ENCODE measurements at places on chromosomes 2 and 18. TPM values are rescaled to one million over a fixed set of nuclear protein-coding genes. Genes with fewer than 3 reads are reported as not detected.
A peak's percentile ranks its signal among the peaks of the same experiment; 100 is the strongest.

DNA sequence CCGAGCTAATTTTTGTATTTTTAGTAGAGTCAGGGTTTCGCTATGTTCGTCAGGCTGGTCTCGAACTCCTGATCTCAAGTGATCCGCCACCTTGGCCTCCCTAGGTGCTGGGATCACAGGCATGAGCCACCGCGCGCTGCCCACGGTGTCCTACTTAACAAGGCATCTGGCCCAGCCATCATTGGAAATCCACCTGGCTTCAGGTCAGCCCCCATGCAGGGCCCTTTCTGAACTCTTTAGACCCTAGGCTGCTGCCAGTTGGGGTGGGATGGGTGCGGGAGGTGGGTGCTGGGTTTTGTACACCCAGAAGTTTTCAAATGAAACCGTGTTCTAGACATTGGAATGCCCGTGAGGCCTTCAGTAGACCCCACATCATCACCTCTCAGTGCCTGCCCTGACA, 26.6 kb upstream of the NT5DC4 start:
- H3K4me3 ChIP-seq: no peak overlapping the region
- H3K36me3 ChIP-seq: no peaks in the 10 kb centered on the region
- peaks cover 24% of the 10 kb centered on the region for H3K27me3 ChIP-seq
- DNase-seq: no peak

Gene IL1F10
- total RNA-seq: not detected

DNA sequence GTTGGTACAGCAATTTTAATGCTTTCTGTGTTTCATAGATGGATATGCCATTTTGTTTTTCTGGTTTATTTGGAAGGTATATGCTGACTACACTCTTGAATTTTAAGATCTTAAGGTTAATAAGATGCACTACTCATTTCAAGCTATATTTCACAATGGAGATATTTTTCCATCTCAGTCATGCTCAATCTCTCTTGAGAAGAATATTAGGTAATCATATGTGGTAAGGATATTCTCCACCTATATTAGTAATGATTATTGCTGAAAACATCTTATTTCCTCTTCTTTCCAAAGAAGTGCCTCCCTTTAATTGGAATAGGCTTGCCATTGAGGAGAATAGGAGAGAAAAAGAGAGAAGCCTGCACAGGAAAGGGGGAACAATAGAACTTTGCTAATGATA, 40.1 kb downstream of the EPB41L3 start:
- no peak overlapping the region for H3K27ac ChIP-seq
- no peaks in the 10 kb centered on the region for H3K27me3 ChIP-seq
- H3K4me3 ChIP-seq: no peak overlapping the region
- no peaks in the 10 kb centered on the region for H3K36me3 ChIP-seq
- DNase-seq: no peak

- peak overlapping the region; percentile 22 for H3K27ac ChIP-seq
- peaks cover 33% of the 10 kb centered on the region for H3K27me3 ChIP-seq
Measured at GRCh38 chr18:44733069-44733753, 52.5 kb downstream of the SETBP1 start.

Gene RSAD2
- total RNA-seq: 74.5 TPM

Gene SERPINB10
- total RNA-seq: not detected
